ENCODE measurements at places on chromosomes 5 and 9. TPM values are rescaled to one million over a fixed set of nuclear protein-coding genes. Genes with fewer than 3 reads are reported as not detected.

- ATAC-seq = no peak
Measured at GRCh38 chr5:83900306-83900705, 179.7 kb upstream of the HAPLN1 start.

The SUSD3 gene
- total RNA-seq = 45.4 TPM

The CHSY3 gene
- not detected for total RNA-seq

- ATAC-seq = no peak
Measured at GRCh38 chr5:83718936-83719495, 1.6 kb downstream of the HAPLN1 start.

GRCh38 chr9:8514760-8515159 is 715.2 kb upstream of the DMAC1 start:
- no peak for ATAC-seq

DNA sequence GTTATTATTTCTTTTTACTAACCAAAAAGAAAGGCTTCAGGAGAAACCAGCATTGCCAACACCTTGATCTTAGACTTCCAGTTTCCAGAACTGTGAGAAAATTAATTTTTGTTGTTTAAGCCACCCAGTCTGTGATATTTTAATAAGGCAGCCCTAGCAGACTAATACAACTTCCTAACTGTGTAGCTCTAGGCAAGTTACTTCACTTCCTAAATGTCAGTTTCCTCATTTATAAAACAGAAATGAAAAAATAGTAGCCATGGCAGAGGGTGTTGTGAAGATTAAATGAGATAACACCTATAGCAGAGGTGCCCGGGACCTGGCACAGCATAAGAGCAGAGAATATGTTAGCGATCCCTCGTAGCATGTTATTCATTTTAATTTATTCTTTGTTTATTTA is 66.6 kb upstream of the HAND1 start:
- no peak for ATAC-seq

The RC3H2 gene
- total RNA-seq = 46.5 TPM

The PCDHB15 gene
- total RNA-seq = not detected

GRCh38 chr9:136886610-136887597 is 588 bp downstream of the TRAF2 start:
- ATAC-seq = peak; percentile 21

The LCN10 gene
- total RNA-seq = 1.0 TPM

DNA sequence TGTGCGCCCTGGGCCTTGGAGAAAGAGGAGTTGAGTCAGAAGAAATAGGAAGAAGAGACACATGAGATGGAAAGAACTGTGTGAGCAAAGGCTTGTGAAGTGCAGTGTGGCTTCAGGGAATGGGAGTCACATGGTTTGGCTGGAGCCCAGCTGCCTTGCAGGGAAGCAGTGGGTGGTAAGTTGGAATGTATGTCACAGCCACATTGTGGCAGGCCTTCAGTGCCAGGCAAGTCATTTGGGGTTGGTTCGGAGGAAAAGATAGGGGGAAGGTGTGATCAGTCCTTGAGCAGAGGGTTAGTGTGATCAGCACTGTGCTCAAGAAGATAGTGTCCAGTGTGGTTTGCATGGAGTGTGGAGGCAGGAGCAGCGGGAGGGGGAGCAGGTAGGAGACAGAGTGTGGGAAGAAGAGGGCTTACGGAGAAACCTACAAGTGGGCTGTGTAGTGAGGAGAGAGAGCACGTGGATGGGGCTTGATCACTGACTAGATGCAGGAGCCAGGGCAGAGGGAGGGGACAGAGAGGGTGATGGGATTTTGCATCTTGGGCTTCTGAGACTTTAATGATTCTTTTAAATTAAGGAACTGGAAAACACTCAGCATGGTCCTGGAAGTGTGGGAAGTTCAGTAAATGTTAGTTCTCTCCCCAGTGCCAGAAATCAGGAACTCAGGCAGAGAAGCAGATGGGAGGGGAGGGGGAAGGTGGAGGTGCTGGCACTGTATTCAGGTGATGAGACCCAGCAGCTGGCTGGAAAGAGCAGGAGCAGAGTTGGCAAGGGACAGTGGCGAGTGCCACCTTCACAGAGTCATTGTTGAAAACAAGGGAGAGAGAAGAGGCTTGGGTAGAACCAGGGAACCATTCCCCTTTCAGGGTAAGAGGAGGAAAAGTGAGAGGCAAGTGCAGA is 46.6 kb downstream of the ARHGAP26 start:
- peak; percentile 57 for ATAC-seq

The HAVCR2 gene
- total RNA-seq = 46.9 TPM

The CETN3 gene
- 31.3 TPM for total RNA-seq

The SLC36A2 gene
- total RNA-seq = not detected

The PCDHB3 gene
- total RNA-seq = 0.08 TPM

DNA sequence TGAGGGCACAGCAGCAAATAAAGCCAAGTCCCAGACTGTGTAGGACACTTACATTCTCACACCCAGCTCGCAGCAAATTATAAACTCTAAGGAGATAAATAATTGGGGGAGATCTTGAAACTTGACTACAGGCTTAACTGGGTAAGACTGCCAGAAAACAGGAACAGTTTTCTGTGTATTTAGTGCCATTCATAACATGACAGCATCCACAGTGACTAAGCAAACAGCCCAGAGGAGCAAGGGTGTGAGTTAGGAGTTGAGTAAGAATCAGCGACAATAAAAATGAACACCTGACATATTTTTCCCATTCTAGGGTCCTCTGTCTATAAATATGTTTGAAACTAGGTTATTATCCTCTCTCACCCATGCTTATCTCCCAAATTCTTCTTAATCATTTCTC is 370.9 kb upstream of the WWC1 start:
- ATAC-seq = no peak

GRCh38 chr5:65482296-65482735 is 596 bp upstream of the ADAMTS6 start:
- peak; percentile 23 for ATAC-seq

The LRRC19 gene
- not detected for total RNA-seq

- ATAC-seq = no peak
Measured at GRCh38 chr5:133706506-133707430, 94.4 kb upstream of the FSTL4 start.

The CCDC180 gene
- total RNA-seq = 3.6 TPM

DNA sequence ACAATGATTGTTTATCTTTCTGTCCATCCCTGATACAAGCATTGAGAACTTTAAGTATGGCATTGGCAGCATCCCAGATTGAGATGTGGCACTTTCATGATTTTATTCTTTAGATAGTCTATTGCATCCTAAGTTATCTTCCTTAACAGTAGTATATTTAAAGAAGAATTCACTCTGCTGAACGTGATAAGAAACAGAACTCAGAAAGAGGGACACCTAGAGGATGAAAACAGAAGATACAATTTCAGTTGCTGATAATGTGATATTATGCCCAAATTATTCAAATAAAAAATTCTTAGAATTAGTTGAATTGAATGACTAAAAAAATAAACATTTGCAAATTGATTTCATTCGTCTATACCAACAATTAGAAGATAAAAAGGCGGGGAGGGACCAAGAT is 218.1 kb upstream of the DMRTA1 start:
- no peak for ATAC-seq

GRCh38 chr5:127685662-127686061 is 17.5 kb upstream of the CCDC192 start:
- no peak for ATAC-seq

GRCh38 chr5:68730220-68730978 is 363.4 kb upstream of the SLC30A5 start:
- ATAC-seq = no peak

DNA sequence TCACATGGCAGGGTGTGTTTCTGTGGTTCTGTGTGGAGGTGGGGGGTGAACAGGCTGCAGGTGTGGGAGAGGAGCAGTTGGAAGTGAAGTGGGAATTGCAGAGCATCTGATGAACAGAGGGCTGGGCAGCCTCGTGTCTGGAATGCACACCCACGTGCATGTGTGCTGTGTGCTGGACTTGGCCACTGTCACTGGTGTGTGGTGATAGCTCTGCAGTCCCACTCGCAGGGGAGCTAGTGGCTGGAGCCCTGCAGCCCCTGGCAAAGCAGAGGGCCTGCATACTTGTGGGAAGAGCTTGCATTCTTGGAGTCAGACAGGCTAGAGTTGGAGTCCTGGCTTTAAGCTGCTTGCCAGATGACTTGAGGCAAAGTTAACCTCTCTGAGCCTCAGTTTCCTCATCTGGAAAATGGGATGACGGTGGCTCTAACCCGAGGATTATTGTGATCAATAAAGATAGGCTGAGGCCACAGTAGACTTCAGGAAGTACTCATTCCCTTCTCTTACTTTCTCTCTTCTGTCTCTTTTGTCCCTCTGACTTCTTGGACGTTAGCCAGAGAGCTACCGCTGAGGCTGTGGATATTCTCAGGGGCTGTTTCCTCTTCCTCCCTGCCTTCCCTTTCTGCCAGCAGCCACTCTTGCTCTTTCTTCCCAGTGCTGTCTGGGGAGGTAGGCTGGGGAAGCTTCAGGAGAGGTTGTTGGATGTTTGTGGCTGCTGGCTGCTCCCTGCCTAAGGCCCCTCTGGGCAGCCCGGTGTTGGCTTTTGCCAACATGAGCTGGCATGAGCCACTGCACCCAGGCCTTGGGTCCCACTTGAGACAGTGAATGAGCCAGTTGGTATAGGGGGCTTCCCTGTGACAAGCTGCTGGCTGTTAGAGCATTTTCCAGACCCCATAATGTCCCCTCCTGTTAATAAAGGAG is 18.3 kb downstream of the PSAT1 start:
- ATAC-seq = no peak

GRCh38 chr5:11048760-11049159 is 287.7 kb upstream of the DAP start:
- ATAC-seq = no peak

The PCDHA10 gene
- not detected for total RNA-seq

The ADAMTSL1 gene
- not detected for total RNA-seq

DNA sequence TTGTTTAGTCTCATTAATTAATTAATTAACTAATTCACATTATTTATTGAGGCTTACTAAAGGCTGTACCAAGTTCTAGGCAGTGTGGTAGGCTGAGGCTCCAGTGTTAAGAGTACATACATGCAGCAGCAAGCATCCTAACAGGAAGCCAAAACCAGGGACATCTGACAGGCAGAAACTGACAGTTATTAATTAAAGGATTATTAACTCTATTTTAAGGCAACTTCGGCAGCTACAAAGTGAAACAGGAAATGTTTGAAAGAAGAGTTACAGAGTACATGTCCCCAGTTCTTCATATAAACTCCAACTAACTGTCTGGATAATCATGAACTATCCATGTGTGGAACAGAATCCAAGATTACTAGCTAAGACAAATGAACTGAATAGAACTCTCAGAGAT is 39.3 kb upstream of the GABRB2 start:
- ATAC-seq = no peak

GRCh38 chr5:170501931-170502330 is 1.9 kb upstream of the KCNIP1 start:
- no peak for ATAC-seq

DNA sequence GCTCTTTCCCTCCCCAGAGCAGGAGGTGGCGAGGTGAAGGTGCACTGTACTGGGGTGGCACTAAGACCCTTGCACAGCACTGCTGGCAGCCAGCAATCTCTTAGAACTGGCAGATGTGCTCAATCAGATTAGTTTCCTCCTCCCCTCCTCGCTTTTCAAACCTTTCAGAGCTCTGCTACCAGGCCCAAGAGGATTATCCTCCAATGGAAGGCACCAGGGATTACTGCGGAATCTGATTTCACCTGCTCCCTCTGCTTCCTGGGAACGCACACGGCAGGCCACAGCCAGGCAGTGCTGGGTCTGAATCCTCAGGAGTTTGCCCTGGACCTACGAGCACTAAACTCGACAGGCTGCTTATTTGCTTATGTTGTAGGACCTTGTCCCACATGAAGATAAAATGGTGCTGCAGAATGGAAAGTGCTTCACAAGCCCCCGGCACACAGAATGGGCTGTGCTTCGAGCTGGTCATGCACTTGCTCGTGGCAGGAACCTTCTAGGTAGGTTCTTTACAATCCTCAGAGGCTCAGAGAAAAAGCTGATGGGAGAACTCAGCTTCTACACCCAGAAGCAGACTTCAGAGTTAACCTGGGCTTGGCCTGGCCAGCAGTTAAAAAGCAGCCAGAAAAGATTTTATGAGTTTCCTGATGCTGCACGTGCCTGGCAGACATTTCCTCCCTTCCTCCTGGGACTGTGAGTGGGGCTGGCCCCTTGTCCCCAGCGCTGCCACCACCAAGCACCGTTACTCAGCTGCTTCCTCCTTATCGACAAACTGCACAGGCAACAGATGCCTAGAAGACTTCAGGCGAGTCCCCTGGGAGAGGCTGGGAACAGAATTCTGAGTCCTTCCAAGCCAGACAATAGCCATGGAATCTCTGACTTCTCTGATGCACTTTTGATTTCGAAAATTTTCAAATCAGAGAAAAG is 33.1 kb downstream of the FABP6 start:
- no peak for ATAC-seq

The FAT2 gene
- total RNA-seq = not detected

- no peak for ATAC-seq
Measured at GRCh38 chr9:72955126-72955455, 2.2 kb upstream of the ALDH1A1 start.

GRCh38 chr5:35266276-35266675 is 36.0 kb upstream of the PRLR start:
- ATAC-seq = no peak

GRCh38 chr9:127982912-127983311 is 2.1 kb upstream of the EEIG1 start:
- no peak for ATAC-seq

DNA sequence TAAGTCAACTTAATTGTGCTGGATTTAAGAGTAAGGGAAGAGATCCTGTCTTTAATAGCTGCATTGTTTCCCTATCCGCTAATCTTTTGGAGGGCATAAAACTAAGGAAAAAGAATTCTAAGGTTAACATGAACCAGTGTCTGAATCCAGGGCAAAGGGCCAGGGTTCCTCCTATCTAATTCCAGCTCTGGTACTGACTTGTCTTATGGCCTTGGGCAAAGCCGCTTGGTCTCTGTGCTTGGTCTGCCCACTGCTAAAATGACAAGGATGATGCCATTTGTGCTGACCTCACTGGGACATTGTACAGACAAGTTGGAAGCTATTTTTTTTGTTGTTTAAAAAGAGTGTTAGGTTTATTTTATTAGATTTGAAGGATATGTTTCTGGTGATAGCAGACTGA is 334.7 kb upstream of the PIK3R1 start:
- ATAC-seq = no peak

DNA sequence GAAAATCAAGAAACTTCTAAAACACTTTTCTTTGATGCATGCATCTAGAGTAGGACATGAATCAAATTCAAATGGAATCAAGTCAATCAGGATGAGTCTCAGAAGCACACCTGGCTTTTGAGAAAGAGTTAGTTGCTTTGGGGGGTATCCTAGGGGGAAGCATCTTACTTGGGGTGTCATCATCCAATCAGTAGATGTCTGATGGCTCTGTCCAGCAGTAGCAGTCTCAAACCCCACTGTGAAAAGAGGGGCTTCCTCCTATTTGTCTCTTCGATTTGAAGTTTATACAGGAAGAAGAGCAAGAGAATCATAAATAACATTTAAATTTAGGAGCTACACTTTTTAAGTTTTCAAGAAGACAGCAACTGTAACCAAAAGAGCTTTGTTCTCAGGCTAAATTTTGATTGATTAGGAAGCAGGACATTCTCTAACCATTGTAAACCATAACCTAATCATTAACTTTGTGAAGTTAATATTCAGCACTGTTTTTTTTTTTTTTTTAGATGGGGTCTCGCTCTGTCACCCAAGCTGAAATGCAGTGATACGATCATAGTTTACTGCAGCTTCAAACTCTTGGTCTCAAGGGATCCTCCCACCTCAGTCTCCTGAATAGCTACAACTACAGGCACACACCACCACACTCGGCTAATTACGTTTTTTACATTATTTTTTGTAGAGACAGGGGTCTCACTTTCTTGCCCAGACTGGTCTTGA is 614.7 kb downstream of the CSNK1G3 start:
- no peak for ATAC-seq

- ATAC-seq = no peak
Measured at GRCh38 chr5:109324931-109325330, 84.8 kb downstream of the PJA2 start.

GRCh38 chr9:34647651-34648050 is 1.2 kb downstream of the GALT start:
- ATAC-seq = peak; percentile 9

Measured in activated T-helper 17 cell treated with anti-CD3 and anti-CD28 coated beads, Interleukin-2, amount 50 U/mL, for 72 hours (primary cell).